ENCODE measurements at places on chromosomes 7 and 10.
A peak's percentile ranks its signal among the peaks of the same experiment; 100 is the strongest.

DNA sequence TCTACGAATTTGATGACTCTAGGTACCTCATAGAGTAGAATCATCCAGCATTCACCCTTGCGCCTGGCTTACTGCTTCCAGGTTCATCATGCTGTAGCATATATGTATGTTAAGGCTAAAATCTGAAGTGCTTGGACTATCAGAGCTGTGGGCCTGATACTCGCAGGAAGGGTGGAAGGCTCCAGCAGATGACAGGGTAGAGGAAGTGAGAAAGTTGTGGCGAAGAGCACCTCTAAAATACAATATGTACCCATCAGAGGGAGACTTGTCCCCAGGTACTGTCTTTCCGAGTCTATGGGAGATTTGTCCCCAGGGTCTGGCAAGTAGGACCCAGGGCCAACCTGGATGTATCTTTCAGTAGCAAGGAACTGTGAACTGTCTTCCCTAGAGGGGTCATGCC is 48.1 kb upstream of the PLEKHA1 start:
- H3K4me1 ChIP-seq: peaks cover 5% of the 10 kb centered on the region
- no peak overlapping the region for H3K27ac ChIP-seq
- no peaks in the 10 kb centered on the region for H3K36me3 ChIP-seq

GRCh38 chr10:62749093-62749683 is 55.3 kb upstream of the ADO start:
- no peaks in the 10 kb centered on the region for H3K27me3 ChIP-seq
- peak overlapping the region; percentile 43 for H3K4me3 ChIP-seq
- no peaks in the 10 kb centered on the region for H3K36me3 ChIP-seq

DNA sequence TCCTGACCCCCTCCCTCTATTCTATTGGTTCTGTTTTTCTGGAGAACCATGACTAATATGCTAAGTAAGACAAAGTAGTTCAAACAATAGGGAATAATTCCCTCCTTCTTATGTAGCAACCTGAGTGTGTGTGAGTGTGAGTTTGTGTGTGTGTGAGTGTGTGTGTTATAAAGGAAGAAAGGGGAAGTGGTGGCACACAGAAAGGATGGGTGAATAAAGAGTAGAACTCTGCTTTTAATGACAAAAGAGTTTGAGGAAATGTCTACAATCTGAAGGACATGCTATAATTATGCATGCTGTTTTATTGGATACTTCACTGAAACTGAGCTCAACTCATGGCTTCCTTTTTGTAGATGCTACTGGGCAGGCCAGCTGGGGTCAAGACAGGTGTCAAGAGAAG is 489.5 kb downstream of the REEP3 start:
- H3K27ac ChIP-seq: no peak overlapping the region
- H3K36me3 ChIP-seq: no peaks in the 10 kb centered on the region
- H3K27me3 ChIP-seq: no peaks in the 10 kb centered on the region
- DNase-seq: no peak
- H3K4me1 ChIP-seq: no peaks in the 10 kb centered on the region

DNA sequence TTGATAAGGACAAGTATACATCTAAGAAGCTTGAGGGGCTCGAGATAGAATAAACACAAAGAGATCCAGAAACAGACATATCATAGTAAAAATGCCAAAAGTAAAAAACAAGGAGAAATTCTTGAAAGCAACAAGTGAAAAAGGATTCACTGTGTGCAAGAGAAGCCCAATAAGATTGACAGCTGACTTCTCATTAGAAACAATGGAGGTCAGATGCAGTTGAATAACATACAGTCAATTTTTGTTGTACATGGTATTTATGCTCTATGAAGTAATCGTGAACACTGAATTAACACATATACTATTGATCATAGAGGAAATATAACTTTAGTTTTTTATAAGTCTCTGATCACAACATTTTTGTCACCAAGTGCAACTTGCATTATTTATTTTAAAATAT is 982.8 kb upstream of the SORCS1 start:
- no peak overlapping the region for H3K4me3 ChIP-seq
- no peak overlapping the region for H3K27ac ChIP-seq
- H3K36me3 ChIP-seq: peaks cover 2% of the 10 kb centered on the region

GRCh38 chr10:102120991-102121738 is 997 bp upstream of the LDB1 start:
- peak overlapping the region; percentile 81 for H3K27ac ChIP-seq
- peaks cover 44% of the 10 kb centered on the region for H3K4me1 ChIP-seq
- H3K27me3 ChIP-seq: no peaks in the 10 kb centered on the region
- H3K36me3 ChIP-seq: no peaks in the 10 kb centered on the region

DNA sequence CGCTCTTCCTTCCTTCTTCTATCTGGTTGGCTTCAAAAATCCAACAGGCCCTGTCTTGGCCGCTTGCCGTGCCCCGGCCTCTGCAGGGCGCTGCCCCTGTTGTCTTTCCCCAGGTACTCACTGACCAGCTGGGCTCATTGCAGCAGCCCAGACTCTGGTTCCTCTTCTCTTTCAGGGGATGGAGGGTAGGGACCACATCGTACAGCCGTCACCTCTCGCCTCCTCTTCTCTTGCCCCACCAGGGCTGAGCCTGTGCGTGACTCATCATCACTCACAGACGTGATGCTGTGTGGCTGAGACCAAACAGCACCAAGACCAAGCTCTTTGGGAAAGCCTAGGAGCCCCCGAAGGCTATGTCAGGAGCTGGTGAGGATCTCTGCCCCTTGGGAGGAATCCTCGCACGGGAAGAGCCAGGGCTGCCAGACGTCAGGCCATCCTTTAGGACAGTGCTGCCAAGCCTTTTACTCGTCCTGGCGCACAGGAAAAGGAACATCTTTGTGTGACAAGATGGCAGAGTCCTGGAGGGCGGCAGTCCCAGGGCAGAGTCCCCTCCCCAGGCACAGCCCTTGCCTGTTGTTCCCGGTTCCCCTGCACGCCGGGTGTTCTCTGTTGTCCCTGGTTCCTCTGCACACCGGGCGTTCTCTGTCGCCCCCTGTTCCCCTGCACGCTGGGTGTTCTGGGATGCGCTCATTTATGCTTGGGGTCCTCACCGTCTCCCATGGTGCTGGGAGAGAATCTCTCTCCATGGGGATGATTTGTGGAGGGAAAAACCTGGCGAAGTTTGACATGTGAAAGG is 188.5 kb upstream of the SHH start:
- H3K4me3 ChIP-seq: no peak overlapping the region
- DNase-seq: no peak
- H3K36me3 ChIP-seq: no peaks in the 10 kb centered on the region

DNA sequence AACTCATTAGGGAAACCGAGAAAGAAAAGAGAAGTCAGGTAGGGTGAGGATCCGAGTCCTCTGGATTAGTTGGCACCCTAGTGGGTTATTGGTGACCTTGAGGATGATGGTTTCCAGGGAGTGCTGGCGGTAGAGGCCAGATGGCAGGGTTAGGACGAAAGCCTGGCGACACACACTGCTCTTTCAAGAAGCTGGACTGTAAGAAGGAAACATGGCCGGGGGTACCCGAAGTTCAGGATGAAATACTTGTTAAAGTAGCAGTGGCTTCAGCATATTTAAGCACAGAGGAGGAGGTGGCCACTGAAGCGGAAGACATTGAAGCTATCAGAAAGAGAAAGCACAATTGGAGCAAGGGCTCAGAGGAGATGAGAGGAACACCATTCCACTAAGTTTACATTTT is 224.6 kb downstream of the RELN start:
- no peaks in the 10 kb centered on the region for H3K4me1 ChIP-seq
- no peaks in the 10 kb centered on the region for H3K36me3 ChIP-seq
- no peaks in the 10 kb centered on the region for H3K27me3 ChIP-seq
- H3K4me3 ChIP-seq: no peak overlapping the region
- no peak for DNase-seq
- no peak overlapping the region for H3K27ac ChIP-seq

- H3K4me3 ChIP-seq: no peak overlapping the region
- no peaks in the 10 kb centered on the region for H3K36me3 ChIP-seq
- H3K4me1 ChIP-seq: no peaks in the 10 kb centered on the region
- DNase-seq: no peak
Observed at GRCh38 chr10:109696981-109697775, 226.1 kb downstream of the XPNPEP1 start.

All from activated naive CD8-positive, alpha-beta T cell treated with anti-CD3 and anti-CD28 coated beads, Interleukin-2, amount 50 U/mL, for 24 hours (primary cell).